CD4-positive, alpha-beta T cell treated with Interleukin-4 for 1 hour (primary cell): ENCODE measurements at places on chromosomes 12 and 14.

GRCh38 chr12:118052324-118053070 lies 8.5 kb downstream of the WSB2 start:
- no peak for DNase-seq

- no peak for DNase-seq
Observed at GRCh38 chr14:96309896-96310330, 53.2 kb downstream of the ATG2B start.

GRCh38 chr14:76995279-76996035 lies 33.1 kb downstream of the IRF2BPL start:
- no peak for DNase-seq

- DNase-seq, result no peak
Observed at GRCh38 chr14:67579636-67580035, 20.4 kb downstream of the PIGH start.

GRCh38 chr14:90773196-90773486 lies 43.1 kb downstream of the TTC7B start:
- DNase-seq, result no peak

DNA sequence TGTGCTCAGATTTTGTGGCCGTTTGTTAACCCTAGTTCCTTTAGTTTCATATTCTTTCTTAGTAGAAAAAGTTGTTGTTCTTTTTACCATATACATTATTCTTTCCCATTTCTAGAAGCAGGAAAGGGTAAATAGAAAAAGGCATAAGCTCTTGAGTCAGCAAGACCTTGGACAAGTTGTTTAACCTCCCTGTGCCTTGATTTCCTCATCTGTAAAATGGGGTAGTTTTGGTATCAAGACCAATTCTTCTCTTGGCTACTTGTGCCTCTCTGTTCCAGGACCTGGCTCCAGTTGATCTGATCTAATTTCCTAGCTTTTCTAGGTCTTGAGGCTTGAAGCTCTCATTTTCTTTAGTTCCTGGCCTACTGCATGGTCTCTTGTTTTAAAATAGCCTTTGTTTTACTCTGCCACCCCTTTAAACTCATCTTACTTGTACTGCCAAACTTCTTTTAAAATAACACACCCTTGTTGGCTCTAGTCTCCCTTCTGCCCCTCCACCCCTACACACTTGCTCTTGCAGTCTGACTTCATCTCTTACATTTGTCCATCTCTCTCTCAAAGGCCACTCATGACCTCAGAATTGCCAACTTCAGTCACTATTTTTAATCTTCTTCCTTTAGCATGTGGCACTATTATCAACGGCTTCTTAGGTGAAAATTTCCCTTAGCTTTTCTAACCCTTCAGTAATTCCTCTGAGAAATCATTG lies 143.7 kb downstream of the TTLL5 start:
- DNase-seq, result no peak

- DNase-seq, result no peak
Observed at GRCh38 chr14:47763188-47763854, 87.9 kb upstream of the MDGA2 start.

GRCh38 chr14:78346747-78347146 lies 176.6 kb downstream of the NRXN3 start:
- DNase-seq, result no peak

DNA sequence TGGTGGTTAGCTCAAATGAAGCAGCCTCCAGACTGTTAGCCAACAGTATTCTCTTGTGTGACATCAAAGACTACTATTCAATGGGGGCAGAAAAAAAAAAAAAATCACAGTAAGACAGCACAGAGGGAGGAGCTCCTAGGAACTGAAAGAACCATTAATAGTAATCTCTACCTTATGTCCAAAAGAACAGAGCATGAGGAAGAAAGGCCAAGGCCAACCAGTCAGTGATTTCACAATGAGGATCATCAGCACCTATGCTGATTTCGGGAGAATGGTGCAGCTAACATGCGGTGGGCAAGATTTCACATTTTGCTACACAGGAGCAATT lies 66.3 kb upstream of the SOX5 start:
- no peak for DNase-seq

DNA sequence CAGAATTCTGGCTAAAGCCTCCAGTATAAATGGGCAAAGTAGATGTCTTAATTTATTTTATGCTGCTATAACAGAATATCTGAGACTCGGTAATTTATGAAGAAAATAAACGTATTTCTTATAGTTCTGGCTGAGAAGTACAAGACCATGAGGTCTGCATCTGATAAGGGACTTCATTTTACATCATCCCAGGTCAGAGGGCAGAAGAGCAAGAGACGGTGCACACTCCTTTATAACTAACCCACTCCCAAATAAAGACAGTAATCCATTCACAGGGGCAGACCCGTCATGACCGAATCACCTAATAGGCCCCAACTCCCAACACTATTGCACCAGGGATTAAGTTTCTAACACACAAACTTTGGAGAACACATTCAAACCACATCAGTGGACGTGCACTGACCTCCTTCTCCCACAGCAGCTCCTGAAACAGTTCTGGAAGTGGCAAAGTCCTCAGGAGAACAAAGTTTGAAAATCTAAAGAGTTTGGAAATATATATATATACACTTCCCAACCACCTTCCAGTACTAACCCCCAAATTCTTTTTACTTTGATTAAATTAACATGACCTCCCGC lies 116.5 kb downstream of the MED13L start:
- no peak for DNase-seq

DNA sequence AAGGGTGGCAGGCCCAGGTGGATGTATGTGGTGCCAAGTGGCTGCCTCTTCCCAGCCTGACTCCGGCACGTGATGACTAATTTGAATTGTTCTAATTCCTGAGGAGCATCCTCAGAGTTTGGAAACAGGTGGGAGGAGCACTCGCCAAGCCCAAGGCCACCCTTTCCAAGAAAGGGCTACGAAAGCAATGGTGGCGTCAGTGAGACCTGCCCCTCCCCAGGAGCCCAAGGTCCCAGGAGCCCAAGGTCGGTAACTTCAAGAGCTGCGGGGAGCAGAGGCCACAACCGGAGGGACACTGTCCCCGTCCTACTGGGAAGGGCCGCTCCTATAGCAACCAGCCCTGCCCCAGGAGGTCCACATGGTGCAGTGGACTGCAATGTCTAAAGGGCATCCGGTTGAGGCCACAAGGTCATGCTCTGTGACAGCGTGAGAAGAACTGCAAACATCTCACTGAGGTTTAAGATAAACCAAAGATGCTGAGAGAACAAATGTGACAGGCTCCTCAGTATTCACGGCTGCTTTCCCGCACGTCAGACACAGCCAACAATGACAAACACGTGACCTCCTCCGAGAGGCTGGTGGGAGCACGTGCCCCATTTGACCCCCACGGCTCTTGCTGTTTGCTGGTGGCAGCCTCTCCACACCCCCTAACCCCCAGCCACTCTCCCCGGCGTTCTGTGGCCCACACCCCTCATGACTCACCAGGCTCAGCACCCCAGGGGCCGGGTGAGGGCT lies 79.6 kb downstream of the ITPK1 start:
- DNase-seq, result no peak

DNA sequence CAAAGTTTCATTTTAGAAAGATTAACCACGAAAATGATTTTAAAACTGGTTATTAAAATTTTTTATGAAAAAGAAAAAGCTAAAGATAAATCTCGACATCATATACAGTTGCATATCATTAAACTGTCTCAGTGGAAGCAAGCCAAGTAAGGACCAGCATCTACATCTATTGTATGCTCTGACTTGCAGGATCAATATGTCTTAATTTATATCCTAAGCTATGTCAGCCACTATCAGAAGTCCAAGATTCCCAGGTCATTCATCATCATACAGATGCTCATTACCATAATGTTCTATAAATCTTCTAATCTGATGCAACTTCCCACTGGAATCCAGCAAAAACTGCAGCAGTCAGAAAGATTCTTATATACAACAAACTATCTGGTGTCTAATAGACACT lies 43.5 kb downstream of the CMAS start:
- DNase-seq, result no peak

DNA sequence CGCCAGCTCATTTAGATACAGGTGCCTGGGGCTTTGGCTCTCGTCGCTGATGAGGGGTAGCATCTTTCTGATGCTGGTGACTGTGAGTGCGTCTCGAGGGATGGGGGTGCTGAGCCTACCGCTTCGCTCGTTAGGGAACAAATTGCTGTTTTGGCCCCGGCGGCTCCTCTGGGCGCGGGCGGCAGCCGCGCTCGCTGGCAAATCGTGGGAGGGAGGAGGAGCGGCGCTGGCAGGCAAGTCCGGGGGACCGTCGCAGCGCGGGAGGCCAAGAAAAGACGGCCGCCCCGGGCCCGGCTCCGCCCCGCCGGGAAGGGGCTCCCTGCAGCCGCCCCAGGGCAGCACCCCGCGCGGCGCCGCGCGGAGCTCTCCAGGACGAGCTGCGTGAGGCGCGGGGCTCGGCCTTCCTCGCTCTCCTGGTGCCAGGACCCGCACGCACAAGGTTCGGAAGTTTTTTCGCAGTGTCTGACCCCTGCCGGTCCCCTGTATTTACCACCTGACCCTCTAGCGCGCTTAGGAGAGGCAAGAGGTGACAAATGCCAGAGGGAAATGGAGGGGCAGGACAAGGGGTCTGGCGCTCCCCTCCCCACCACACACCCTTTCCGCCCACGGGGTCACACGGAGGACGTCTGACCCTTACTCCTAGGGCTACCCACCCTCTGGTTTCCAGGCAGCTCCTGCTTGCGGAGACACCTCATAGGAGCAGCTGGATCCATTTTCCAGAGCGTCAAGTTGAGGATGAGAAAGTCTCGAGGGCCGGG lies 899 bp upstream of the KCNH3 start:
- DNase-seq, result peak; percentile 29

DNA sequence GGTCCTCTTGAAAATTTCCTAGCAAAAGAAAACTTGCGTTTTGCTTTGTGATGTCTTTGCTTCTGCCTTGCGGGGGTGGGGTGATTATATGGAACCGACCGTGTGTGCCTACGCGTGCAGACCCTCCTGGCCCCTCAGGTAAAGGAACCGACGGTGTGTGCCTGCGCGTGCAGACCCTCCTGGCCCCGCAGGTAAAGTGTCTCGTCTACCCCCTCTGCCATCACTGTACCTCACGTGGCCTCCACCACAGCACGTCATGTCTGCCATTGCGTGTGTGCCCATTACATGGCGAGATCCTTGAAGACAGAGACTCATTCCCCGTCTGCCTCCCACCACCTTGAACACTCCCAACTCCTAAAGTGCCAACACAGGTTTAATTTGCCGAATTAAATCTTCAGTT lies 3.6 kb downstream of the GOLGA3 start:
- DNase-seq, result no peak

- no peak for DNase-seq
Observed at GRCh38 chr12:14545144-14546124, 22.2 kb downstream of the PLBD1 start.

DNA sequence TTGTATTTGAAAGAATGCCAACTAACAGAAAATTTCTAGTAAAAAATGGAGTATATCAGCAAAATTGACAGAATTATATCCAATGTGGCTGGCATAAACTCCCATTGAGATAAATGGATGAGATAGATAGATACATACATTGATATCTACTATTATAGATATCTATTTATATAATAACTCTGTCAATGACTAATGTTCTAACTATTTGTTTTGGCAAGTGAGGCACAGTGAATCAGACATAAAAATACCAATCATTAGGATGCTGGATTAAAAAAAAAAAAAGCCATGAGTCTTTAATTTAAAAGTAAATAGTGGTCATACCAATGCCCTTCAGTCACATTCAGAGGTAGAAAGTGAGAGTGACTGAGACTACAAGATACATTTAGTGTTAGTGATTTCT lies 33.7 kb upstream of the GLIPR1 start:
- no peak for DNase-seq

DNA sequence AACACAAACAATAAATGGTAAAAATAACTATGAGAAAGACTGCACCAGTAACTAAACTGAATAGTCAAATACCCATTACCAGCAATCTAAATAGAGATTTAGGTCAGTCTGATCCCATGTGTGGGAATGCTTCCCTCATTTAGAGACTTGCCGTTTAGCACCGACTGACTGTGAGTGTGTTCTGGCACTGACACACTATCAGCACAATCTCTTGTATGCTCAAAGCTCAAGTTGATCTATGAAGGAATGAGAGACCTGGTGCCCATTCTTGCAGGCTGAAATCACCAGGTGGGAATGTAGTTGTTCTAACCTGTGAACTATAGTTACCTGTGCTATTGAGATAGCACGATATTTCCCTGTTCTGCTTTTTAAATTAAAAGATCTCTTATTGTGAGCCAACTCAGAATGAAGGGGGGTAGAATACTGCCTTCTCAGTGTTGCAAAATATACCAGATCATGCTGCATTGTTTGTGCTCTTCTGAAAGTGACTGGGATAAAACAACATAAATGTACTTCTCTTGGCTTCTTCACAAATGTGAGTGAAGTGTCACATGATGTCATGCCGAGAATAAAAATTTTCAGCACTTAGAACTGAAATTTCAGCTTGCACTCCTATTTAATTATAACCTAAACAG lies 99.6 kb downstream of the LIN7A start:
- DNase-seq, result no peak

GRCh38 chr12:46230983-46231382 lies 37.9 kb downstream of the SLC38A1 start:
- DNase-seq, result no peak

DNA sequence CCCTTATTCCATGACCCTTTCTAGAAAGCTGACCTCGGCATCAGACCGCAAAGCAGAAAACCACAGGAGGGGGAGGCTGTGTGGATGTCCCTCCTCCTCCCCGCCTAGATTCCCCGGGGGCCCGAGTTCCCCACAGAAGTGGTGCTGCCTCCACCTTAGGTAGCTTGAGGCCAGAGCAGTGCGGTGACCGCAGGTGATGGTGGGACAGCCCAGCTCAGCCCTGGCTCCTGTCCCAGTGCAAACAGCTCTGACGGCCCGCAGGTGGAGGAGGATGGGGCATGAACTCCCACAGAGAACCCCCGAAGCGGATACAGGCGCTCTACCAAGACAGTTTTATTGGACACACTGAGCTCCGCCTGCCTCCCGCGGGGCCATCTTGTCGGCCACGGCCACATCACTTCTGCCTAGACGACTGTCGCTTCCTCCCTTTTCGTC lies 19.5 kb downstream of the ARL6IP4 start:
- no peak for DNase-seq

GRCh38 chr12:85681333-85681732 lies 154.9 kb downstream of the RASSF9 start:
- no peak for DNase-seq

GRCh38 chr14:72164420-72165228 lies 232.4 kb downstream of the RGS6 start:
- DNase-seq, result no peak

DNA sequence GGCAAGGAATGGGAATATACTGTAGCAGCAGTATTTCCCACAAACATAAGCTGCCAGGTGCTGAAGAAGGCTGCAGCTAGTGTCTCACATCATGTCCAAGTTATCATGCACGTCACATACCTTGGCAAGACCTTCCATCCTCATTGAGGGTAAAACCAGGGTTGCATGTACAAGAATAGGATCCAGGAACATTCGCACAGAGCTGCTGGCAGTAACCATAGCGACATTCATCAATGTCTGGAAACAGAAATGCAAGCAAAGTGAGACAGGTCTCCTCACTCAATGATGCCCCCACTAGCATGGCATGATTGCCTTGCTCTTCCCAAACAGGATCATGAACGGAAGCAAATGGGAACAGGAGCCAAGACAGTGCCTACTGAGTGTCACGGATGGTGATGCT lies 23.8 kb upstream of the TC2N start:
- DNase-seq, result no peak

- DNase-seq, result no peak
Observed at GRCh38 chr14:90616881-90617280, 199.3 kb downstream of the TTC7B start.

- DNase-seq, result no peak
Observed at GRCh38 chr12:70852416-70853150, 68.0 kb downstream of the PTPRR start.
